ENCODE measurements at places on chromosomes 7 and 10. TPM values are rescaled to one million over a fixed set of nuclear protein-coding genes. Genes with fewer than 3 reads are reported as not detected.

- no peak overlapping the region for H3K4me3 ChIP-seq
These were observed 90.4 kb downstream of the CHST15 start for GRCh38 chr10:124003070-124003419.

DNA sequence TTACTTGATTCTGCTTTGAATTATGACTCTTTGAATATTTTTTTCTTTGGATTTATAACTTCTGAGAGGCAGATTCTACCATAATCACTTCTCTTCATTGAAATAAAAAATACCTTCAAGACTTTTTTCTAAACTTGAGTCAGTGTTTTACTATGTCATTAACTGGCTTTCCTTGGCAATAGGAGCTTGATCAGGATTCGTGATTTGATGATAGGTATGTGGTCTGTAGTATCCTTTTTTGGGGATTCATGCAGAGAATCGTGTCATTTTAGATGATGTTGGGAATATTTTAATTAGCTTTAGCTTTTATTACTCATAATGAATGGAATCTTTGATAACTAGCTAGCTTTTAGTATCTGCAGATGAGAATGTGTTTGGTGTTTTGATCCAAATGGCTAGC, 83.3 kb downstream of the PHTF2 start:
- H3K4me1 ChIP-seq: no peaks in the 10 kb centered on the region
- H3K4me3 ChIP-seq: no peak overlapping the region
- H3K27ac ChIP-seq: no peak overlapping the region
- H3K36me3 ChIP-seq: no peaks in the 10 kb centered on the region
- H3K27me3 ChIP-seq: no peaks in the 10 kb centered on the region

The TET1 gene
- 103 TPM for total RNA-seq

GRCh38 chr10:99430116-99430450, 341 bp downstream of the GOT1 start:
- H3K4me1 ChIP-seq: peaks cover 8% of the 10 kb centered on the region
- no peak for DNase-seq
- peak overlapping the region; percentile 94 for H3K4me3 ChIP-seq
- peaks cover 6% of the 10 kb centered on the region for H3K36me3 ChIP-seq
- peaks cover 26% of the 10 kb centered on the region for H3K27me3 ChIP-seq
- H3K27ac ChIP-seq: peak overlapping the region; percentile 69

The SFRP5 gene
- total RNA-seq: 2.3 TPM

GRCh38 chr7:5541087-5541992, 117.7 kb upstream of the TNRC18 start:
- no peak overlapping the region for H3K27ac ChIP-seq
- H3K4me1 ChIP-seq: no peaks in the 10 kb centered on the region
- peak; percentile 46 for DNase-seq
- no peaks in the 10 kb centered on the region for H3K36me3 ChIP-seq
- no peaks in the 10 kb centered on the region for H3K27me3 ChIP-seq

DNA sequence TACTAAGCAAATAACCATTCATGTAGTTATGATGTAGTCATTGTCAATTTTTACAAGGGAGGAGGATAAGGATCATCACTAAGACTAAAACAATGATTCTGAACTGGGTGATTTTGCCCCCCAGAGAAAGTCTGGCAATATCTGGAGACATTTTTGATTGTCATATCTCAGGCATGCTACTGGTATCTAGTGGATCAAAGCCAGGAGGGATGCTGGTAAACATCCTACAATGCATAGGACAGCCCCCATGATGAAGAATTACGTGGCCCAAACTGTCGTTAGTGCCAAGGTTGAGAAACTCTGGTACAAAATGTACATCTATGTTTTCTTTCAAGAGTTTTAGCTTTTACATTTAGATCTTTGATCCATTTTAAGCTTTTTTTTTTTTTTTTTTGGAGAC, 57.3 kb downstream of the GBF1 start:
- H3K36me3 ChIP-seq: peaks cover 5% of the 10 kb centered on the region
- H3K4me1 ChIP-seq: no peaks in the 10 kb centered on the region
- peak overlapping the region; percentile 36 for H3K4me3 ChIP-seq
- H3K27me3 ChIP-seq: no peaks in the 10 kb centered on the region
- DNase-seq: no peak
- no peak overlapping the region for H3K27ac ChIP-seq

The GRM8 gene
- 1.8 TPM for total RNA-seq

GRCh38 chr10:93266858-93267257, 193.2 kb downstream of the CYP26A1 start:
- H3K36me3 ChIP-seq: no peaks in the 10 kb centered on the region
- no peak for DNase-seq
- H3K27me3 ChIP-seq: no peaks in the 10 kb centered on the region
- H3K4me1 ChIP-seq: no peaks in the 10 kb centered on the region
- no peak overlapping the region for H3K4me3 ChIP-seq

- H3K4me1 ChIP-seq: no peaks in the 10 kb centered on the region
- no peak overlapping the region for H3K27ac ChIP-seq
- no peak for DNase-seq
- H3K4me3 ChIP-seq: no peak overlapping the region
- H3K27me3 ChIP-seq: no peaks in the 10 kb centered on the region
These were observed 31.1 kb downstream of the CAMK2G start for GRCh38 chr10:73843261-73843660.

DNA sequence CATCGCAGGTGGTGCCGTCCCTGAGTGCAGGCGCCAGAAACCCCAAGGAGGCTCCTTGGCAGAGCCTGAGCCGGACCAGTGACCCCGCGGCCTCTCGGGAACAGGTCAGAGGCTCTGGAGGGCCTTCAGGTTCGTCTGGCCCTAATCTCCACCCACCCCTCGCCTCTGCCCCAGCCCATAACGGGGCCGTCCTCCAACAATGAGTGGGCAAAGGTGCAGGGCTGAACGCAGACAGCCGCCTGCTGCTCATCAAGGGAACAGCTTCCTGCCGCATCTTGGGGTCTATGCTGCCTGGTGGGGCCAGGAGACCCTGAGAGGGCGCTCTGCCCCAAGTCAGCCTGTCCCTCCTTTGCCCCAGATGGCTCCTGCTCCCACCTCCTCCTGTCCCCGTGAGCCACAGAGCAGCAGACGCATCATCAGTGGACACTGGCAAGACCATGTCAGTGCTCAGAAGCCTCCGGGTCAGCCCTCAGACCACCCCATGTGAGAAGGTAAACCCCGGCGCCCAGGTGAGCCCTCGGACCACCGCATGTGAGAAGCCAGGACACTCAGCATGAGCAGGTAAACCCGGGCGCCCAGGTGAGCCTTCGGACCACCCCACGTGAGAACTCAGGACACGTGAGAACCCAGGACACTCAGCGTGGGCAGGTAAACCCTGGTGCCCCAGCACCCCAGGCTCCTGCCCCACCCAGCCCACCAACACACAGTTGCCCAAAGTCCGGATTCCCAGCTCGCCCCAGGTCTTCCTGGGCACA, 142.0 kb downstream of the PTPRN2 start:
- no peak overlapping the region for H3K27ac ChIP-seq
- no peaks in the 10 kb centered on the region for H3K27me3 ChIP-seq
- H3K4me3 ChIP-seq: no peak overlapping the region
- H3K36me3 ChIP-seq: no peaks in the 10 kb centered on the region

GRCh38 chr10:113520690-113521474, 32.0 kb upstream of the HABP2 start:
- H3K27ac ChIP-seq: no peak overlapping the region
- H3K27me3 ChIP-seq: no peaks in the 10 kb centered on the region
- peak; percentile 90 for DNase-seq
- H3K4me1 ChIP-seq: no peaks in the 10 kb centered on the region
- H3K36me3 ChIP-seq: no peaks in the 10 kb centered on the region
- no peak overlapping the region for H3K4me3 ChIP-seq

DNA sequence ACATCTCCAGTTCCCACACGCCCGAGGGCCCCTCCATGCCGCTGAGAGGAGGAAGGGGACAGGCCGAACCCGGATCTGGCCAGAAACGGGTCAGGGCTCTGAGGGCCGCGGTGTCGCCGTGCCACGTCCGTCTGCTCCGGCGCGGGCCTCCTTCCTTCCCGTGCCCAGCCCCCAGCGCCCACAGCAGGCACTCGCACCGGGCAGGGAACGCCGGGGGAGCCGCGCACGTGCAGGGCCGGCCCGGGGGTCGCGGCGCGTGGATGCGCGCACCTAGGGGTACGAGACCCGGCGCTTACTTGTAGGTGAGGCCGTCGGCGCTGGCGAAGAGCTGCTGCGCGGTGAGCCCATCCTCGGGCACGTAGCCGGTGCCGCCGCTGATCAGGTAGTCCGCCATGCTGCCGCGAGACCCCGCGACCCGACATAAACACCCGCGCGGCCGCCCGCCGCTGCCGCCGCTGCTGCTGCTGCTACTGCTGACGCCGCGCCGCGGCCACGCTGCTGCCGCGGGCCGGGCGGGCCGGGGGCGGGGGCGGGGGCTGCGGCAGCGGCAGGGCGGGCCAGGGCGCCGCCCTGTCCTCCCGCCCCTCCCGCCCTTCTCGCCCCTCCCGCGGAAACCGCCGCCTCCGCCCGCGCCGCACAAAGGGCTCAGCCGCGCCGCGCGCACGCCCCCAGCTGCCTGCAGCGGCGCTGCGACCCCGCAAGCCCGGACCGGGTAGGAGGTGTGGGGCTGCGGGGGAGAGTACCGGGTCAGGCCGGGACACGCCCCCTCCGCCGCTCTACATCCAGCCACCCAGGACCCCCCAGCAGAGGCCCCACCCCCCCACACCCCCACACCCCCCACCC, 4.1 kb downstream of the IMPDH1 start:
- DNase-seq: peak; percentile 80
- H3K4me1 ChIP-seq: peaks cover 11% of the 10 kb centered on the region
- H3K27ac ChIP-seq: no peak overlapping the region

- H3K4me1 ChIP-seq: no peaks in the 10 kb centered on the region
- H3K27me3 ChIP-seq: peaks cover 64% of the 10 kb centered on the region
- peak overlapping the region; percentile 71 for H3K4me3 ChIP-seq
- H3K36me3 ChIP-seq: no peaks in the 10 kb centered on the region
These were observed 498 bp upstream of the C10orf53 start for GRCh38 chr10:49678827-49679479.

DNA sequence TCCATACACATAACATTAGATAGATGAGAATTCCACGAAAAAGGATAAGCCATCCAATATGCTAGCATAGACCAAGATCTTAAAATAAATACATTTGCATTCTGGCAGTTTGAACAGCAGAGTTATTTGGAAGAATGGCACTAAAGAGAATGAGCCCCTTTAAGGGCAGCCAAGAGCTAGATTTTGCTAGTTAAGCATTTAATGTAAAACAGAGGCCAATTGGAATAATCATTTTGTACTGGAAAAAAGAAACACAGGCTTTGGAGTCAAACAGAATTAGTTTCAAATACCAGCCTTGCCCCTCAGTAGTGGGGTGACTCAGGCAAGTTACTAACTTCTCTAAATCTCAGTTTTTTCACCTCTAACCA, 56.2 kb downstream of the LRRTM3 start:
- no peaks in the 10 kb centered on the region for H3K27me3 ChIP-seq
- no peak overlapping the region for H3K4me3 ChIP-seq

DNA sequence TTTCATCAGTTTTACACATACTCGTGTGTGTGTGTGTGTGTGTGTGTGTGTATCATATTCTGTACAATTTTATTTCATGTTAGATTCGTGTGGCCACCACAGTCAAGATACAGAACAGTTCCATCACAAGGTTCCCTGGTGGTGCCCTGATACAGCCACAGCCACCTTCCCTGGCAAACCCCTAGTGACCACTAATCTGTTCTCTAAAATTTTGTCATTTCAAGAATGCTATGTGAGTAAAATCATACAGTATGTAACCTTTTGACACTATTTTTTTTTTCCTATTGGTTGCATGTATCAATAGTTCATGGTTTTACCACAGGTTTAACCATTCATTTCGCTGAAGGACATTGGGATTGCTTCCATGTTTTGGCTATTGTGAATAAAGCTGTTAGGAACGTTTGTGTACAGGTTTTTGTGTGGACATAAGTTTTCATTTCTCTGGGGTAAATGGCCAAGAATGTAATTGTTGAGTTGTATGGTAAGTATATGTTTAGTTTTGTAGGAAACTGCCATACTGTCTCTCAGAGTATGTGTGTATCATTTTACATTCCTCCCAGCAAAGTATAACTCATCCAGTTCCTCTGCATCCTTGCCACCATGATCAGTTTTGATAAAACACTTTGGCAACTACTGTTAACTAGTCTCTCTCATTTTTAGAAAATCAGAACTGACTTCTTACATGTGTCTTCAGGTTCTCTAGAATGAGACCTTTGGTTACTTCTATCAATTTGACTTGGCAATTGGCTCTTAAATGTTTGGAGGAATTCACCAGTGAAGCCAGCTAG, 20.6 kb downstream of the KLHDC10 start:
- no peak overlapping the region for H3K4me3 ChIP-seq
- no peaks in the 10 kb centered on the region for H3K36me3 ChIP-seq
- no peak for DNase-seq

The CCM2 gene
- 38.1 TPM for total RNA-seq
